Keratinocyte (primary cell): ENCODE measurements at places on chromosomes 7 and 10.

- DNase-seq, result no peak
These were observed 157.4 kb downstream of the DYNC1I1 start for GRCh38 chr7:95929710-95930280.

GRCh38 chr10:110872145-110872983, 636 bp downstream of the PDCD4 start:
- no peak for DNase-seq

DNA sequence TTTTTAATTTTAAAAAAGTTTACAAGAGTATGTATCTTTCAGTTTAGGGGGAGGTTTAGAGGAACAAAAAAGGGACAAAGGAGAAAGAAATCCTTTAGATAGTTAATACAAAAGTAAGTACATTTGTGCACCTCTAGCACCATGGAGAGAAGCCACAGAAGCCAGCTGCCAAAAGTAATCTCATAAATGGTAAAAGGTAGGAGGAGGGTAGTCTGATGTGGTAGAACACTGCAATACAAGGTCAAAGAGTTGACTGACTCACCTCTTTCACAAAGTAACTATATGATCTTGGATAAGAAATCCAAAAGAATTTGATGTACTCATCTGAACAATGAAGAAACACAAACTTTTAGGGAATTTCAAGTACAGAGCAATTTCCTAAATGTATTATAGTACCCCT, 68.1 kb downstream of the CNOT4 start:
- no peak for DNase-seq

DNA sequence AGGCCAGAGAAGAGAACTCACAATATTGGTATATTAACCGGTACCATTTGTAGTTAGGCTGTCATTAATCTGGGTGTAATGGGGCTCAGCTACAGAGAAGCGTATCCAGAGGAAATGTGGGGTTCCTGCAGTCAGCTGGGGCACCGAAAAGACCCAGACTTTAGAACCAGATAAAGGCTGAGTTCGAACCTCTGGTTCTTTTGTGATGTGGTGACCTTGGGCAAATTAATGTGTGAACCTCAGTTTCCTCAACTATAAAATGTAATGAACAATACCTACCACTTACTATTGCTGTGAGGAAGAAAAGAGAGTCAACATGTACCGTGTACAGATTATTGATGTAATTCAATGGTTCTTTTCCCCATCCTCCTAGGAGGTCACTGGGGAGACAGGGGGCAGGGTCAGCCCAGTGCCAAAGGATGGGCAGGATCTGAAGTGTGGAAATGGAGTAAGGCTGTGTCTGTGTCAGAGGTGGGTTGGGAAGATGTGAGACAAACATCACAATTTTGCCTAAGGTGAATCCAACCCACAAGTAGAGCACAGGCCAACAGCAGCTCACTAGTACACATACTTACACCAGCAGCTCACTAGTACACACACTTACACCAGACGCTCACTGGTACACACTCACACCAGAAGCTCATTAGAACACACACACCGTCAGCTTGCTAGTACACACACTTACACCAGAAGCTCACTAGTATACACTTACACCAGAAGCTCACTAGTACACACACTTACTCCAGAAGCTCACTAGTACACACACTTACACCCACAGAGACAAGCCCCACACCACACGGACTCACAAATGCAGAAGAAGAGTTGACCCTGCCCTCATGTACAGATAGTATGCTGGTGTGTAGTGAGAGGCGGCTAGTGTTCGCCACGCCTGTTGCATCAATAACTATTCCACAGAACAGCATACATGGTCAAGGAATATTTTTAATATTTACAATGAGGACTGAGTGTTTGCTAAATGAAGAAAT, 28.0 kb downstream of the PRSS2 start:
- no peak for DNase-seq

DNA sequence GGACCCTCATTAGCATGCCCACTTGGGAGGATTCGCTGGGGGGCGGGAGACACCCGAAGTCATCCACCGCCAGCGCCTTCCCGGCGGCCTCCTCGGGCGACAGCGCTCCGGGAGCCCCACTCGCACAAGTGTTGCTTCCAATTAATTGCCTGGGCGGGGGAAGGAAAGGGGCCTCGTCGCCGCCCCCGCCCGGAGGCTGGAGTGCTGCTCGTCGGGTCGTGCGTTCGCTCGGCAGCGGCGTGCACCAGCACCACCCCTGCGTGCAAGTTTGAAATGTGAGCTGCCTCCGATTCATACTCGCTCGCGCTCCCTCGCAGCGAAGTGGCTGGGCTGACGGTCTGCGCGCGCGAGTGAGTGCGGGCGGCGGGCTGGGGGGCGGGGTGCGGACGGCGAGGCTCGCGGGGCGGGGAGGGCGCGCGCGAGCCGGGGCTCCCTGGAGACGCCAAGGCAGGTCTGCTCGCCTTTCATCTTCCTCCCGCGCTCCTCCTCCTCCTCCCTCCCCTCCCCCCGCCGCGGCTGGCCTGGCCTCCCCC, 104.6 kb upstream of the PPIF start:
- DNase-seq, result no peak

DNA sequence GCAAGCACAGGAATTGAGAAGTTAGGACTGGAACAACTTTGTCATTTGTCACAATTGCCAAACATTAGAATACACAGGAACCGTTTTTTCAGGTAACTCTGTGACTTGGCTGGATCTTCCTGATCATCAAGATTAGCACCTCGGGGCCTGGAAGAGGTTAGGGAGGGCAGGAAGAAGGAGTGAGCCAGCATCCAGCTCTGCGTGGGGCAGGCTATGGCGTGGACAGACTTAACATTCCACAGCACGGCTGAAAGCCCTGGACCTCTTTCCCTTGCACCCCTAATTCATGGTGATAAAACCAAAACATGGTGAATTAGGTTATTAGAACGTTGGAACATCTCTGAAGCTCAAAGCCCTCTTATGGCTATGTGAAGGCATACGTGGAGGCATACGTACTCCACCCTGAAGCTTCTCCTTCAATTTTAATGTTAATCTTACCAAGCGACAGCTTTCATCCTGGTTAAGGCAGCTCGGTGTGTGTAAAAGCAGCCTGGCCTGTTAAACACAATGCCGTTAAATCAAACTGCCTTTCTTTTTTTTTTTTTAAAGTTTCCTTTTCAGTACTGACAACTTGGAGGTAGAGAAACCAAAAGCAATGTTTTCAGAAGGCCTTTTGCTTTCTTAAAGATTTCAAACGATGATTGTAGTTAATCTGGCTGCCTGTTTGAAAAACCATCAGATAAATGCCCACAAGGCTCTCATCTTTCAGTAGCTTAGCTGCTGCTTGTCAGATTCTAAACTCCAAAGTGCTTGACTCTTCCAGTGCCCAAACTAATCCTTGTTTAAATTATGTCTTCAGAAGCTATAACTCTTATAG, 4.5 kb downstream of the GRK5 start:
- DNase-seq, result no peak

GRCh38 chr10:52578871-52579405, 193.6 kb downstream of the MBL2 start:
- DNase-seq, result no peak

- no peak for DNase-seq
These were observed 27.9 kb downstream of the TARP start for GRCh38 chr7:38245409-38245977.

DNA sequence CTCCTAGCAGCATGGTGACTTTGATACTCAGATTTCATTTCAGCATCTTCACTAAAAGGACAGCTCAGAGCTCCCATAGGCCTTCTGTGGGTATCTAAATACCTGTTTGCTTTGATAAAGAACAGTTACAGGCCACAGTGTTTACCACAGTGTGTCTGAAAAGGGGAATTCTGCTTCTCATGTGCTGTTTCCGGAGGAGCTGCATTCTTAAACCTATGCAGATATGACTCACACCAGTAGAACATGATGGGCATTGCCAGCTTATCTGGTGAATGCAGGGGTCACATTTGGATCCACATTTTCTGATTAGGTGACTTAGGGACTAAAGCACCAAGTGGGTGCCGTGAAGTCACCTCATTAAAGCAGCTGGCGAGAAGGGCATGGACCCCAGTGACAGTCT, 52.6 kb downstream of the TRRAP start:
- no peak for DNase-seq

- DNase-seq, result no peak
These were observed 131.5 kb upstream of the CTBP2 start for GRCh38 chr10:125291836-125292235.

DNA sequence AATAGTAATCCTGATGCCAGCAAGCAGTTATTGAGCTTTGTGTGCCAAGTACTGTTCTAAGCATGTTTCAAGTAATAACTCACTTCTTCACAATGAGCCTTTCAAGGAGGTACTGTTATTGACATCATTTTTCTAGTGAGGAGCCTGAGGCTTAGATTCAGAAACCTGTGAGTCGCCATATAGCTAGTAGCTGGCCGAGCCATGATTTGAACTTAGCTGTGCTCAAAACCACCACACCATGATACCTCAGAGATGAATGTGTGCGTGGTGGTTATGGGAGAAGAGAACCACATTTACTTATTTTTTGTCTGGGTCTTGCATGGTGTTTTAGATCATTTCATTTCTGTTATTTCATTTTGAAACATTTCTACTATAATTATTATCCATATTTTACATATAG, 578.9 kb downstream of the AUTS2 start:
- no peak for DNase-seq

- DNase-seq, result no peak
These were observed 42.7 kb upstream of the SEMA3D start for GRCh38 chr7:85229544-85229943.

DNA sequence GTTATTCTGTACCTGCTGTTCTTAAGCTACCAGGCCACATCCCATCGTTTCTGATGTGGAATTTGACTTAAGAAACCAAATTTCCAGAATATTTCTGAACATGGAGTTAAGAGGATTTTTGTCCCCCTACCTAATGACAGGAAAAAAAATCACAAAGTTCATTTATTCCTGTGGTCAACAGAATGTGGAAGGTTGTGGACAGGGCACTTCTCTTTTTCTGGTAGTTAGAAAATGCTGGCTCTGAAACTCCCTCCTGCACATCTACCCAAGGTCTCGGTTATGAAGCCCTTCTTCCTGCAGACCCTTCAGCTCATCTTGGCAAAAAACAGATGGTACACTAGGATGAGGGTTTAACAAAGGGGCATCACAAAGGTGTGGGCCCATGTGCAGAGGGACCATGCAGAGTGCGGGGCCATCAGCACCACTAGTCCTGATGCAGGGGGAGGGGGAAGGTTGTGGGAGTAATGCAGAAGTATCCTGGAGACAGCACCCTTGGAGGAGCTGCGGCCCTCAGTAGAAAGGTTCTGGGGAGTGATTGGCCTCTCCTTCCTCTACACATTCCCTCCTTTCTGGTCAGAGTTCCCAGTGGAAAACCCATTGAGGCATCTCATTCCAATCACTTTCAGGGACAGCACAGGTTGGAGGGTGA, 9.8 kb downstream of the ALOX5 start:
- no peak for DNase-seq

DNA sequence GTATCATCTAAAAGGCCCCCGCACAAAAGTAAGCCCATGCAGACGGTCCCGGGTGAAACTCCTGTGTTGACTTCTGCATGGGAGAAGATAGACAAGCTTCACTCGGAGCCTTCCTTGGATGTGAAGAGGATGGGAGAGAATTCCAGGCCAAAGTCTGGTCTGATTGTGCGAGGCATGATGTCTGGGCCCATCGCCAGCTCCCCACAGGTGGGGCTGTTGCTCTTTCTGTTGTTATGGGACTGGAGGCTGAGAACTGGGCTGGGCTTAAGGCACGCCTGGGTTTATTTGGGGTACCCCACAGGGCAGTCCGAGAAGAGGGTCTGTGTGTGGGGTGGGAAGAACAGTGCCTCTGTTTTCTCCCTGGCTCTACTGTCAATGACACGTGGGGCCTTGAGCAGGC, 14.6 kb downstream of the MINDY4 start:
- DNase-seq, result no peak

- DNase-seq, result no peak
These were observed 119.9 kb downstream of the LARP4B start for GRCh38 chr10:811379-812175.

GRCh38 chr7:135755351-135755753, 6.7 kb upstream of the FAM180A start:
- DNase-seq, result no peak

DNA sequence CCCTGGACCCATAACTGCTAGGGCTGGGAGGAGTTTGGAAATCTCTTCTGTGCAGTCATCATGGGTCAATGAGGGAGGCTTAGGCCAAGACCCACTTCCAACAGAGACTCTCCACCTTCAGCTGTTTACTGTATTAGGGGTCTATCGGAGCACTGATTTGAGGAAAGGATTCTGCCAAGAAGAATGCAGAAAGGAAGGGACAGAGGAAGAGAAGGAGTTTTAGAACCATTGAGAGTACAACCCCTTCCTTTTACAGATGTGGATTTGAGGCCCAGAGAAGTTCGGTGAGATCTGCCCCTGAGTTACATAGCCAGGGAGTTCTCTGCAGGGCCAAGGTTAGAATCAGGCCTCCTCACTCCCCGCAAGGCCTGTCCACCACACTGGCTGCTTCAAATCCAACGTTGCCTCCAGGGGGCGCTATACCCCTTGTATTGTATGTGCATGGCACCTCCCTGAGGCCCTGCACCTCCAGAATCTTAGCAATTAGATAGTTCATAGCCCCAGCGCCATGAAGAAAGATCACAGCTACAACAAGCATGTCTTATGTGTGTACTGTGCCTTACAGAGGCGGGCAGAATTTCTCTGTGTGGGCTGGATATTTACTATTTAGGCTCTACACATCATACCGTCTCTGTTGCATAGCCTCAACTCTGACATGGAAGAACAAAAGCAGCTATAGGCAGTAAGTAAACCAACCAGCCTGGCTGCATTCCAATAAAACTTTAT, 246.8 kb downstream of the SKIDA1 start:
- peak; percentile 73 for DNase-seq

DNA sequence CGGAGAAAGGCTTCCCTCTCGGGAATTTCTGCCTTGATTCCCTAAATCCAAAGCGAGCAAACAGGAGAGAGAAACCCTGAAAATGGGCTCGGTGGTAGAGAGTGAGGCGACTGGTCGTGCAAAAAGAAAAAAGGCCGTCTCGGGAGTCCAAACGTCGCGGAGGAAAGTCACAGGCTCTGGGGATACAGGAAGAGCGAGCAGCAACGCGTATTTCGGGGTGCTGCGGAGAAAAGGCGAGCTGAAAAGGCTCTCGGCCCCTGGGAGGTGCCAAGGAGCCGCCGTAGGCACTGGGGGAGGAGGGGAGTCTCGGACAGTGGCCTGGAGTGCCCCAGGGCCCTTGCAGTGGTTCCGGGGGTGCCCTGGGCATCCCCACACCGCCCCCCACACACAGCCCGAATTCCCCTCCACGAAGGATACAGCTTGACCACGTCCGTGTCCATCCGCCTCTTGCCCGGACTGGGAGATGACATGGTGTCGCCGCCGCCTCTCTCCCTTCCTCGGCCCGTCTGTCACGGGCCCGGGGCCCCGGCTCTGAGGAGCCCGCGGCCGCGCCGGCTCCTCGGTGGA, 591 bp downstream of the UBE2H start:
- DNase-seq, result no peak

DNA sequence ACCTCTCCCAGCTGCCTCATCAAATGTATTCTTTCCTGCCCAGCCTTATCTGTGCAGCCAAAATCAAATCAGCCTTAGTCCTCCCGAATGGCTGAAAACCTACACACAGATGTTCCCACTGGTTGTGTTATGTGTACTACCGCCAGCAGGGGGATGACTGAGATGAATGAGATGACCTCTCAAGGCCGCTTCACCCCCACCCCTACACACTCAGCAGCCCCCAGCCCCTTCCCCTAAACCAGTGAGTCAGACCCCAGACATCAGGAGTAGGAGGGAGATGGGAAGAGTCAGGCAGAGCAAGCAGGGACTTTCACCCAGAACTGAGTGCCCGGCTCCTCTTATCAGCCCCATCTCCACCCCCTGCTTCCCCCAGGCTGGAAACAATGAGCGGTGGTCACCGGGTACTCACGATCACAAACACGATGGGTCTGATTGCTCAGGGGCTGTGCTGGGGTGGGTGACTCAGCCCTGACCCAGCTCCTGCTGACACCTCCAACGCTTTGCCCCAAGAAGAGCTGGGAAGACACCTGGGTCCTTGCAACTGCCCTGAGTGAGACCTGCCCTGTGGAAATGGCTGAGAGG, 6.5 kb upstream of the C10orf105 start:
- DNase-seq, result no peak
